8988T (cell line): ENCODE measurements at places on chromosomes 11 and 22.
A peak's percentile ranks its signal among the peaks of the same experiment; 100 is the strongest.

- no peak for DNase-seq
Observed at GRCh38 chr22:22616636-22617035, 27.8 kb upstream of the GGTLC2 start.

- DNase-seq, result no peak
Observed at GRCh38 chr22:42443240-42444076, 11.3 kb upstream of the NFAM1 start.

DNA sequence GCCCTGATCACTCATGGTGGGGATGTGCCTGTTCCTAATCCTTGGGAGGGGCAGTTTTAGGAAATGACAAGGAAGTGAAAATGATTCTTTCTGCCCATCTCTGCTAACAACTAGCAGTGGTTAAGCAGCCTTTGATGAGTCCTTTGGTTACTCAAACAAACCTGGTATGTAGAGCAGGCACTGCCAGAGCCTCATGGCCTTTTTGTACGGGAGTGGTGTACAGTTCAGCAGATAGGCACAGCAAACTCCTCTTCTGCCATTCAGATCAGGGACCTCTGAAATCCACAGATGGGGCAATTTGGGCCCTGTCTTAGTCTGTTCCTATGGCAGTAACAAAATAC is 66.2 kb downstream of the FZD4 start:
- DNase-seq, result no peak

GRCh38 chr11:61089806-61090491 is 12.3 kb upstream of the CD5 start:
- no peak for DNase-seq

GRCh38 chr11:68974421-68975194 is 6.2 kb downstream of the MRGPRD start:
- no peak for DNase-seq

DNA sequence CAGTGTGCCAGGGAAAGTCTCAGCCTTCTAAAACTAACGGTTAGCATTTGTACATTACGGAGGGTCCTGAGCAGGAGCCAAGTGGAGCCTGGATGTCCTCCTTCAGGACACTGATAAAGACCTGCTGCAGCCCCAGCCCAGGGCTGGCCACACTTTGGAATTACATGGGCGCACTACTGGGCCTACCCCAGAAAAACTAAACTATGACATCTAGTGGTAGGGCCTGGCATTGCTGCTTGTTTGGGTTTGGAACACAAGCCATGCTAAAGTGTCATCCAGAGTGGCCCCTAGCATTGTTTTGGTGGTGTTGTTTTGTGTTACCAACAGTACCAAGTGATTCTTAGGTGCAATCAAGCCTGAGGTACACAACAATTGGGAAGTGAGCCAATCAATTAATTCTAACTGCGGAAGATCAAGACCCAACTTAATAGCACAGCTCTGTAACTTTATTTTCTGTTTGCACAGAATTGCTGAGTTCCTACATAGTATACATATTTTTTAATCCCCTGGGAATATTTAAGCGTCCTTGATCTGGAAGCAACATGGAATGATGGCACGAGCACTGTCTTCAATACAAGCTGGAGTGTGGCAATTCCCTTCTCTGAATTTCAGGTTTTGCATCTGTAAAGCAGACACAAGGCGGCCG is 340.7 kb downstream of the LARGE1 start:
- peak; percentile 19 for DNase-seq

GRCh38 chr11:2803186-2804091 is 82.1 kb downstream of the CDKN1C start:
- no peak for DNase-seq

GRCh38 chr22:49392247-49392646 is 435.4 kb downstream of the BRD1 start:
- DNase-seq, result no peak

- DNase-seq, result no peak
Observed at GRCh38 chr11:102516179-102516578, 14.4 kb downstream of the MMP7 start.

DNA sequence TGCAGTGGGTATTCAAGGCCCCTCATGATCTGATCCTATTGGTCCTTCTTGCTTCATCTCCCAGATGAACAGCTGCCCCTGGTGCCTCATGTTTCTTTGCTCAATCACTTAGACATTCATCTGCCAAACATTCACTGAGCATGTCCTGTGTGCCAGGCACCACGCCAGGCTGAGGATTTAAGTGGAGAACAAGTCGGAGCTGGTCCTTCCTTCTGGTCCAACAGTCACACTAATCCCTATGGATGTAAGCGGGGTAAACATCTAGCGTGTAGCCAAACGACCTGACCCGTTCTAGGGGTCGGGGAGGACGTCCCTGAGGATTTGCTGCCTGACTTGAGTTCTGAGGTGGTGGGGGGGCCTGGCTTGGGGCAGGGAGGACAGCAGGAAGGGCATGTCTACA is 21.9 kb downstream of the ZMAT5 start:
- no peak for DNase-seq

DNA sequence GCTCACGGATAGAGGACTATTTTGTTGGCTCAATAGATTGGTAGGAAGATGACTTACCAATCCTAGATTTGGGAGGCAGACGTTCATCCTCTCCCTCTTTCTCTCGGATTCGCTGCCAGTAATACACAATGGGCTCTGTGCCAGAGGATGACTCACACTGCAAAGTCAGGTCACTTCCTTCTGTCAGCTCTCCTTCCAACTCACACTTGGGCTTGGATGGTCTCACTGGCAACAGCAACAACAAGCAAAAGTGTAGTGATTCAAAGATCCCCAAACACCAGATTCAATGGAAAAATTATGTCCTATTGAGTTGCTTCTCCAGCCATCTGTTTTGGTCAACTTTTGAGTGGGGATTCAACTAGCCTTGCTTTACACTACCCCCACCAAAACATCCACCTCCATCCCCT is 21.7 kb upstream of the HSPA8 start:
- peak; percentile 51 for DNase-seq
